ENCODE measurements at places on chromosomes 11 and 22.

GRCh38 chr22:19851291-19852176, 3.1 kb downstream of the GNB1L start:
- no peak for DNase-seq

- DNase-seq, result no peak
Measured at GRCh38 chr22:37188901-37189466, 937 bp upstream of the C1QTNF6 start.

DNA sequence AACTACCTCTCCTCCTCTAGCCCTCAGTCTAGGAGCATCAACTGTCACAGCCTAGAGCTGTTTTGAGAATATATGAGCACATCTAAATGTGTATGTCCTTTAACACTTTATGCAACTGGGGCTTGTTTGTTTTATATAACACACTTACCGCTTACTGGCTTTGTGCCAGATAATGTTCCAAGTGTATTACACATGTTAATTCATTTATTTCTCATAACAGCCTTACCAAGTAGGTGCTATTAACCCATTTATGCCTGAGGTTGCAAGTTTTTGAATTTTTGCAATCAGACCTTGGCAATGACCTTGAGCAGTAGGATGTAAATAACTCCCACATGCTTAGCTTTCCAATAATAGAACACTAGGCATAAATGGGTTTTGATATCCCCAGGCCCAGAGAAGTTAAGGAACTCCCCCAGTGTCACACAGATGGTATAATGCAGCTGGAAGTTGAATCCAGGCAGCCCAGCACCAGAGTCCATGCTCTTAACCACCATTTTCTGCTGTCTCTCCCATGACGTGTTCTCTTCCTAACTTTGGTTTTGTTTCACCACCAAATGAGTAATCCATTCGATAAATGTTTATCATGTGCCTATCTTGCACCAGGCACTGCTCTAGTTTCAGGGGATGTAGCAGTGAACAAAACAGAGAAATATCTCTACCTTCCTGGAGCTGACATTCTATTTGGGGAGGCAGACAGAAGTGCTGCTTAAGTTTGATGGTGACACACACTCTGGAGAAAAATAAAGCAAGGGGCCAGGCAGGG, 23.1 kb downstream of the PRDM11 start:
- no peak for DNase-seq

GRCh38 chr22:44616882-44617655, 84.9 kb upstream of the PRR5 start:
- DNase-seq, result no peak

DNA sequence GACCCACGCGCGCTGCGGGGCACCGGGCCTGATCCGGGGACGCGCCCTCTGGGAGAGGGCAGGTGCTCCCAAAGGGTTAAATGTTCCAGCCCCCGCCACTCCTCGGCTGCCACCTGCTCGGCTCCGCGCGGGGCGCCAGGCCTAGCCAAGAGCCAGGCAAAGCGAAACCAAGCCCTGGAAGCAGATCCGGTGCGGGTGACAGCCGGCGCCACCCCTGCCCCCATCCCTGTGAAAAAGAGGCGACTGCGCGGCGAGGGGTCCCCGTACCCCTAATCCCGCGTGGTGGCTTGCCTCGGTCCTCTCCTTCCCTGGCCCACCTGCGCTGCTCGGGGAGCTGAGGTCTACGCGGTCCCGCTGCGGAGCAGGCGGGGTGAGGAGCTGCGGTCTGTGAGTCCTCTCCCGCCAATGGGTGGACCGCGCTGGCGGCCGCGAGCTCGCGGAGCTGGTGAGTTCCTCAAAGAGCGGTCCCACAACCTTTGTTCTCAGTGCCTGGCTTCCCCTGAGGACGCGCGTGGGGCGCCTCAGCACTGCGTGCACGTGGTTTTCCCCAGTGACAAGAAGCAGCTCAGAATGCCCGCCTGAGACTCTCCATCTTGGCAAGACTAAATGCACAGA, at the start of gene ME3:
TSS of gene ME3 (minus strand) at position 610 of the 615 bp plus-strand sequence.
- DNase-seq, result peak; percentile 49

DNA sequence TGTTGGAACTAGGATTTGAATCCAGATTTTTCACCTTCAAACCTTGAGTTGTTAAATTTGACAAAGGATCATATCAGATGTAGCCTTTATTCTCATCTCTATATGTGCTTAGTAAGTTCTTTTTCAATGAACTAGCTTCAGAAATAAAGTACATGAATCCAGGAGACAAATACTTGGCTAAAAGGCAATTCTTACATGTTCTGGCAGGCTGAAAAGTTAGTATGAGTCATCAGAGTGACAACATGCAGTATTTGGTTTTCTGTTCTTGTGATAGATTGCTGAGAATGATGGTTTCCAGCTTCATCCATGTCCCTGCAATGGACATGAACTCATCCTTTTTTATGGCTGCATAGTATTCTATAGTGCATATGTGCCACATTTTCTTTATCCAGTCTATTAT, 40.4 kb downstream of the BBOX1 start:
- no peak for DNase-seq

- DNase-seq, result no peak
Measured at GRCh38 chr22:31872209-31872608, 72.1 kb upstream of the YWHAH start.

DNA sequence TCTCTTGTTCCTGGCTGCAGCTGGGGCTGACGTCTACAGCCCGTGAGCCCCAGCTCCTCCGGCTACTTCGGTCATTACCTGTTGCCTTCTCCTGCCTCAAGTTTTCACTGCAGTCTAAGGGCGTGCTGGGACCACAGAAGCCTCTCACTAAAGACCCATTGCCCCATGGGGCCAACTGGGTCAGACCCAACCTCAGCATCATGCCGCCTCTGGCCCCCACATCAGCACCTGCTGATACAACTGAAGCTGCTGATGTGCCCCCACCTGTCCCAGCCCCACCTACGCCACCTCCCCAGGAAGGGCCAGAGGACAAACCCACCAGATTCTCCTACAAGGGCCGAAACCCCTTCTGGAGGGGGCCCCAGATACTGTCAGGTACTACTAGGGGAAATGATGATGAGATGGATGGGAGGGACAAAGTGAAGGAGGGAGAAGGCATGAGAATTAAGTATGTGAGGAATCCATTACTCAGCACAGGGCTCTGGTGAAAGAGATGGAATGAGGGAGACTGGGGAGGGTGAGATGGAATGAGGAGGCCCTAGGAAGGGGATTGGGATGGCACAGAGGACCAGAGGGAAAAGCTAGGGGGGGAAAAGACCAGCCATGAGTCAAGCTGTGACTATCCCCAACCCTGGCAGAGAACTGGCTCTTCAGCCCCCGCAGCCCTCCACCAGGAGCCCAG, 5.1 kb downstream of the C11orf42 start:
- DNase-seq, result no peak

- DNase-seq, result no peak
Measured at GRCh38 chr11:122131126-122131525, 15.1 kb upstream of the BLID start.

GRCh38 chr11:45161252-45162063, 15.0 kb downstream of the PRDM11 start:
- DNase-seq, result no peak

DNA sequence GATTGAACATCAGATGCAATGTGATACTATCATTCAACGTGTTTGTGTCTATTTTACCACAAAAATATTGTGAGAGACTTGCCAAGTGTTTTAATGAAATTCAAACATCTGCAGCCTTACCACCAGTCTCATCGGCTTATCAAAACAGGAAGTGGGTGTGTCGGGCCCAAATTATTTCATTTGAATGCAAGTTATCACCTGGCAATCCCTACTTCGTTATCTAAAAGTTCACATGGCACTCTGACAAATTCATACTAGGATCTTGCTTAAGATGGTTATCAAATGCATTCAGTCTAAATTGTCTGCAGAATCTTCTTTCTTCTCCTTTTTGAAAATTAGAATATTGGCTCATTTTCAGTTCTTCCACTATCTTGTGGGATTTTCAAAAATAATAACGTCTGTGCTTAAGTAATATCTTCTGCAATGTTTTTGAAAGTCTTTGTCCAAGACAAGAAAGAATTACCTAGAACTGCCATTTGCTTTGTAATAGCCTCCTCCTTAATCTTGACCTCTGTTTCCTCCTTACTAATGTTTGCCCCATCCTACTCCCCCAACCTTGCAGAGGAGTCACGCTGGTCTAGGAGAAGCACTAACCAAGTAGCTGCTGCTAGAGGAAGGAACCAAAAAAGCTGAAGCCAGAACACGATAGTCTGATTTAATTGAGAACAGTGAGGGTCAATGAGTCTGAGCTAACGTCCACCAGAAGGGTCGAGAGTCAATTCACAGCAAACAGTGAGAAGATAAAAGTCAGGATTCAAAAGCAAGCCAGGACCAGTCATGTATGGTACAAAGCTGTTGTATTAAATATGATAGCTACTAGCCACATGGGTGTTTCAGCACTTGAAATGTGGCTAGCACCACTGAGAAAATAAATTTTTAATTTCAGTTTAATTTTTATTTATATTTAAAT, 10.2 kb upstream of the BIRC3 start:
- peak; percentile 56 for DNase-seq

All from NCI-H226 (cell line).